HTR-8/SVneo (cell line): ENCODE measurements at places on chromosomes 7 and 10.

DNA sequence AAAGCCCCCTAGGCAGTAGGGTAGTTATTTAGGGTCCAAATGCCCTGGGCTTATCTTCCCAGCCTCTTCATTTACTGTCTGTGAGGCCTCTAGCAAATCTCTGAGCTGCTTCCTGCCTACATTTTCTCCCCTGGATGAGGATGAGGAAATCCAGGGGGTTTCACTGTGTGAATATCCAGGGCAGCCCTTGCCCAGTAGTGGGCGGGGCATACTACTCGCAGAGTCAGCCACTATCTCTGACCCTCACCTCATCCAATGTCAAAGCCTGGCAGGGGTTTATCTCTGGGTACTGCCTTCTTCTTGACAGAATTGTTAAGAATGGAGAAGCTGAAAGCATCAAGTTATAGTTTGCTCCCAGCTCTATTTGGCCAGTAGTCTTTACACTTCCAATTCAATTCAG lies 48.9 kb downstream of the CUZD1 start:
- no peak for DNase-seq

- no peak for DNase-seq
These were observed 8.2 kb downstream of the ATE1 start for GRCh38 chr10:121919666-121920065.

DNA sequence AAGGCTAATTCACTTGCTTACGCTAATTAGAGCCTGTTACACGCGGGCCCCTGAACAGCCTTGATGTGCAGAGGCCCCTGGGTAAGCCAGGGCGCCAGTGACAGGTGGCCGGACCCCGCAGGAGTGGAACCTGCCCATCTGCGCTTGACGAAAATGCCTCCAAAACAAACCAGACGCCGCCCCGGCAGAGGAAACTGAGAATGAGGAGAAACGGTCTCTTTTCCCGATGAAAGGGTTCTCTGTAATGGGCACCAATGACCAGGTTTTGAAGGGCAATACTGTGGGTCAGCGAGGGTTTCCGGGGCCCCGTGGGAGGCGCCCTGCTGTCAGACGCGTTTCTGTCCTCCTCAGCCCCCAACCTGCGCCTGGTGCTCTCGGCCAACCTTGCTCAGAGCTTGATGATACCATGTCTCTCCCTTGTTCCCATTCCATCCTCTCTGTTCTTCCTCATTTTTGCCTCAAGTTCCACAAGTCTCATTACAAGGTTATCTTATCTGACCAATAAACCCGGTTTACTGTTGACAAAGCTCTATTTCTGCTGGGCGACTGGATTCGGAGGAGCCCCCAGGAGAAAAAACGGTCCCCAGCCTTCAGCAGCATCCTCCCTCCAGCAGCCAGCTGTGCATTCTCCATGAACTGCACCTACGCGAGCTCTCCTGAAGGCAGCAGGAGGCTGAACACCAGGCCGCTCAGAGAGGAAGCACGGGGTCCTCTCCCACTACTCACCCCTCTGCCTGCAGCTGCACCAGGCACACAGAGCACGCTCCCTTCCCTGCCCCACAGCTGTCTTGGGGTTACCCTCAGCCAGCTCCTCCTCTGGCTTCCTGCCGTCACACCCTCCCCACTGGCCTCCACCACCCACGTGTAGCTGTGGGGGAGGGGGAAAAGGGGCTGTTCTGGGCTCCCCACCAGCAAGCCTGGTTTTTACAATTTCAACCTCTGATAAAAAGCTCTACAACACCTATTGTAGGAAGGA lies 202.0 kb downstream of the MAD1L1 start:
- DNase-seq = no peak

DNA sequence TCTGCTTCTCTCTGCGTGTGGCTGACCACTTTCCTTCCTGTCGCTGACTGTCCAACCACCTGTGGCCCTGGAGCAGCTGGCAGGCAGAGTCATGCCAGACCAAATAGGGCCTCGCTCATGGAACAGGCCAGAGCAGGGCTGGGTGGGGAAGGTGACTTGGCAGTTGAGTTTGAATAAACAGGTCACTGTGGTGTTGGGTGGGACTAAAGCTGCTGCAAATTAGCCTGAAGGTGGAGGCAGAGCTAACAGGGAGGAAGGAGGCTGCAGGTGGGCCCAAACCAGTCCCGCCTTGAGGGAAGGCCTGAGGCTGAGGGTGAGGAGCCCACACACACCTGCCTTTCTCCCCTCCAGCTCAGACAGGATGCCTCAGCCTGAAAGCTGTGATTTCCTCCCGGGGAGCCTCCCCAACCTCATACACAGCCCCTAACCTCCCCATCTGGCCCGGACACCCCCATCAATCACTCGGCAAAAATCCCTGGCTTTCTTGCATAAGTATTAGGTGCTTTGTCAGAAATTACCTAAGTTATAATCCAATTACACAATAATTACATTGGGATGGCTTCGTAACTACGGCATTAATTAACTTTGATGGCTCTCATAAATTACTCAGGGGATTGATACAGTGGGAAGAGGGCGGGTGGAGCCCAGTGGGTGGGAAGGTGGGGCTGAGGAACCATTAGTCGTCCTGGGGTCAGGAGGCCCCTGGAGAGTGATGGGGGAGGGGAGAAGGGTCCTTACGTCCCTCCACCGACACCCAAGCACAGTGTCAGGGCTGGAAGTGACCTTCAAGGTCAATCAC lies 97.7 kb upstream of the PCBD1 start:
- no peak for DNase-seq

GRCh38 chr7:132118641-132119040 lies 457.6 kb downstream of the PLXNA4 start:
- DNase-seq = no peak

DNA sequence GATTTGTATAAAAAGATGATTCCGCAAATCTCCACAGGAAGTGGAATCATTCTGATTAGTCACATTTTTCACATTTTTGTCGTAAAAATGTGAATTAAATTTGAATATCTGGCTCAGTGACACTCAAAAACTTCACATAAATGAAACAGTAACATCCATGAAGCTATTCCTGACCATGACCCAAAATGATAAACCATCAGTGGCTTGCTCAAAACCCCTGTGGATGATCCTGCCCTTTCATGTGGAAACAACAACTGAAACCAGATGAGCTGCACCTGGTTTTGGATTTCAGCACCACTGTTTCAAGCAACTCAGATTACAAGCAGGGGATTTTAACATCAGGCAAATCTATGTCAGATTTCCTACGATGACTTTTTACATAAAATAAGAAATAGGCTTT lies 80.3 kb downstream of the AMPH start:
- no peak for DNase-seq

GRCh38 chr7:14858410-14858809 lies 44.1 kb downstream of the DGKB start:
- DNase-seq = no peak
